ENCODE measurements at places on chromosomes 12 and 14.

- peak; percentile 24 for DNase-seq
Observed at GRCh38 chr14:20781803-20782202, 735 bp downstream of the RNASE6 start.

- DNase-seq, result no peak
Observed at GRCh38 chr12:130713581-130713991, 2.5 kb downstream of the RIMBP2 start.

GRCh38 chr14:63039866-63040265 is 5.4 kb downstream of the KCNH5 start:
- no peak for DNase-seq

GRCh38 chr12:69254862-69255261 is 15.5 kb downstream of the CPSF6 start:
- no peak for DNase-seq
